HS-27A (cell line): ENCODE measurements at places on chromosomes 12 and 14.

GRCh38 chr12:71220260-71220659, 62.5 kb upstream of the TSPAN8 start:
- no peak for DNase-seq

GRCh38 chr12:67593461-67594330, 54.8 kb upstream of the DYRK2 start:
- DNase-seq, result no peak

DNA sequence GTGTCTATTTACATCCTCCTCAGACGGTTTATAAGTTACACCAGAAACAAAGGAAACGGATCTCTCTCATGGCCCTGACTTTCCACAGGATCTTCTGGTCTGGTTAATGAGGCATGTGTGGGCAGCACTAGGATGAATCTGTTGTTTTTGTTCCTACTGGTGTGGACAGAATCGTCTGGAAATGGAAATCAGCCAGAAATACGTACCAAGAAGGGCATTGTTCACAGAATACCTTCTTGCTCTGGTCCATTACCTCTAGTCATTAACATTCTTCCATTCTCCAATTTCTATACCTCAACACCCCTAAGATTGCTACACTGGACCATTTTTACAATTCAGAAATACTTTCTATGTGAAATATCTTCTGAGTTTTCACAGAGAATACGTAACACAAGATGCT, 86.0 kb downstream of the TPH2 start:
- DNase-seq, result no peak

DNA sequence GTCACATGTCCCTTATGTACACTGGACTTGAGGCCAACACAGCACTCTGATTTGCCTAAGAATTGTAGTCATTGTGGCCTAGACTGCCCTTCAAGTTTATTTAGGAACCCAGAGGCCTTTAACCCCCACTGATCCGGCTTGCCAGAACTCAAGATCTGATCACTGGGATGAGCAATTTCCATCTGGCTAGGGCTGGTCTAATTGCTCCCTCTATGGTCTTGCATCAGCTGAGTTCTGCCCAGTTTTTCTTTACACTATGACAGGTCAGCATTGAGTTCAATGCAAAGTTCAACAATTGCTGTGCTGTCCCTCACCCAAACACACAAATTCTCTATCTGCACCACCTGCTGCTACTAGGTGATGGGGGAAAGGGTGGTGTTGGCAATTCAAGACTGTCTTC, 146.9 kb upstream of the MDGA2 start:
- no peak for DNase-seq

DNA sequence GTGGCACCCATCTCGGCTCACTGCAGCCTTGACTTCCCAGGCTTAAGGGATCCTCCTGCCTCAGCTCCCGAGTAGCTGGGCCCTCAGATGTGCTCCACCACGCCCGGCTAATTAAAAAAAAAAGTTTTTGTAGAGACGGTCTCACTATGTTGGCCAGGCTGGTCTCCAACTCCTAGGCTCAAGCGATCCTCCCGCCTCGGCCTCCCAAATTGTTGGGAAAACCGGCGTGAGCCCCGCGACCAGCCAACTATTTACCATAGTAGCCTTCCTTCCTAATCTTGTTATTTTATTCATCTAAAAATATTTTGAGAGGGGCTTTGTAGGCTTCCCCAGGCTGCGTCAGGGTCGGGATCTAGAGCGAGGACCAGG, 25.4 kb upstream of the YY1 start:
- no peak for DNase-seq

DNA sequence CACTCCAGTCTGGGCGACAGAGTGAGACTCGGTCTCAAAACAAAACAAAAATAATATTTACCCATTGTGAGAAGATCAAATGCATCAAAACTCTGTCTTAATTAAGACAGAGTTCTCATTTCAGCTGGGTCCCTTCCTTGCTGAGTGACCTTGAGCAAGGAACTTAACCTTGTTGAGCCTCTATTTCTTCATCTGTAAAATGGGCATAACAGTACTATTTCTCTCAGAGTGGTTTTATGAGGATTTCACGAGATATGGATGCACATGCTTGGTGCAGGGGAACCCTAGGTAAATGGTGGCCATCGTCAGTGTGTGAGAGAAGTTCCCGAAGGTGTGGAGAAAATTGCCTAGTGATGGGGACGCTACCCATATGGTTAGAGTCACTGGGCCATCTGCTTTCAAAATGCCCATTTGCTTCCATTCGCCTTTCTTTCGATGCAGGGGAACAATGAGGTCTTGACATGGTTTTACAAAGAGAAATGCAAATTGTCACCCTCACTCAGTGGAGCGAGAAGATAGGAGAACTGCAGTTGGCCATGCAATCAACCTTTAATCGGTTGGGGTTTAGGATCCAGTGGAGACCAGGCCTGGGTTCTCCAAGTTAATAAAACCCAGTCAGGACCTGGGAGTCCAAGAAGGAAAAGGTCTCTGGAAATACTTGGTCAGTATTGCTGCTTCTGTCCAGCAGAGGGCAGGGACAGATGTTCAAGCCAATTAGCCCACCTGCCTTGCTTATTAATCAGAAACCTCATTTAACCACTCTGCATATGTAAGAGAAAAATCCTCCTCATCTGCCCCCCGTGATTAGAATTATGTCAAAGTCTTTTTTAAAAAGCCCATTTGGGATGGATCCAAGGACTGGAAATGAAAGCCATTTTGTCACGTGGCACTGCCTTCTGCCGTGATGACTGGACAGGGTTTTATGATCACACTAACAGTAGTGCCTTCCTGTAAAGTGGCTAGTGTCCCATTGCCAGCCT, 37.2 kb downstream of the CFAP251 start:
- no peak for DNase-seq
